ENCODE measurements at places on chromosomes 5 and 9.

- no peak for DNase-seq
These were observed 136.9 kb upstream of the EGFLAM start for GRCh38 chr5:38121420-38121819.

- no peak for DNase-seq
These were observed 26.3 kb downstream of the PAM start for GRCh38 chr5:102781359-102781758.

- no peak for DNase-seq
These were observed 79.1 kb downstream of the WDR41 start for GRCh38 chr5:77413049-77413448.

GRCh38 chr5:82670692-82671091, 392.5 kb upstream of the RPS23 start:
- no peak for DNase-seq

GRCh38 chr5:2892466-2893000, 141.1 kb upstream of the IRX2 start:
- no peak for DNase-seq

Measured in lung microvascular endothelial cell (primary cell).